ENCODE measurements at places on chromosomes 2 and 18.

DNA sequence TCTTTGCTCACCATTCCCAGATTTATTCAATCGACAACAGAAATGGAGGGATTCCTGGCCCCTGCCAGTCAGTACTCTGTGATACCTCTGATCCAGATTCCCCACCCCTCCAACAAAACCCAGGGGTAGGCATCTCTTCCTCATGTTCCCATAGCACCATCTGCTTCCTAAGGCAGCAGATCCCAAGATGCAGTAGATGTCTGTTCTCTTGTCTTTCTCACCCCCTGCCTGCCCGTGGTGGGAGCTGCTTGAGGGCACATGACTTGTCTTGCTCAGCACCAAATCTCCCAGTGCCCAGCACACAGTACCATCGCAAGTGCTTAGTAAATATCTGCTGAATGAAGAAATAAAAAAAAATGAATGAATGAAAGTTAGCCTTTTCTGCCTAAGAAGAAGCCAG lies 98.2 kb downstream of the ZBTB7C start:
- no peak for DNase-seq

DNA sequence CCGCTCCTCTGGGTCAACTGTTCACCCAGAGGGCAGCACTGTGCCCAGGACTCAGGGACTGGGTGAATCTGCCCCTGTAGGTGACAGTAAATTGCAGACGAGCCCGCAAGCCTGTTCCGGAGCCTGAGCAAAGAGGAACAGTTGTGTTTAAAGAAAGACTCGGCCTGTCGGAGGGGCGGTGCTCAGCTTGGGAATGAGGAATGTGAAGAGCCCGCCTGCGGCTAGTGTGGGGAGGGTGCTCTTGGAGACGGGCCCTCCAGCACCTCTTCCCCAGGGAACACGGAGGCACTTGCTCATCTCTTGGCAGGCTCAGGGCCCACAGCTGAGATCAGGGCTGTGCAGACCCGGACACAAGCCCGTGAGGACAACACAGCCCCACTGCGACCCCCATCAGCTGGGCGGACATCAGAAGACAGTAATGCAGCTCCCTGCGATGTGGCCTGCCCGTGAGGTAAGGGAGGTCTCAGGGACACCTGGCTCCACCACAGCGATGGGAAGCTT lies 299.0 kb downstream of the NDUFA10 start:
- DNase-seq: no peak

DNA sequence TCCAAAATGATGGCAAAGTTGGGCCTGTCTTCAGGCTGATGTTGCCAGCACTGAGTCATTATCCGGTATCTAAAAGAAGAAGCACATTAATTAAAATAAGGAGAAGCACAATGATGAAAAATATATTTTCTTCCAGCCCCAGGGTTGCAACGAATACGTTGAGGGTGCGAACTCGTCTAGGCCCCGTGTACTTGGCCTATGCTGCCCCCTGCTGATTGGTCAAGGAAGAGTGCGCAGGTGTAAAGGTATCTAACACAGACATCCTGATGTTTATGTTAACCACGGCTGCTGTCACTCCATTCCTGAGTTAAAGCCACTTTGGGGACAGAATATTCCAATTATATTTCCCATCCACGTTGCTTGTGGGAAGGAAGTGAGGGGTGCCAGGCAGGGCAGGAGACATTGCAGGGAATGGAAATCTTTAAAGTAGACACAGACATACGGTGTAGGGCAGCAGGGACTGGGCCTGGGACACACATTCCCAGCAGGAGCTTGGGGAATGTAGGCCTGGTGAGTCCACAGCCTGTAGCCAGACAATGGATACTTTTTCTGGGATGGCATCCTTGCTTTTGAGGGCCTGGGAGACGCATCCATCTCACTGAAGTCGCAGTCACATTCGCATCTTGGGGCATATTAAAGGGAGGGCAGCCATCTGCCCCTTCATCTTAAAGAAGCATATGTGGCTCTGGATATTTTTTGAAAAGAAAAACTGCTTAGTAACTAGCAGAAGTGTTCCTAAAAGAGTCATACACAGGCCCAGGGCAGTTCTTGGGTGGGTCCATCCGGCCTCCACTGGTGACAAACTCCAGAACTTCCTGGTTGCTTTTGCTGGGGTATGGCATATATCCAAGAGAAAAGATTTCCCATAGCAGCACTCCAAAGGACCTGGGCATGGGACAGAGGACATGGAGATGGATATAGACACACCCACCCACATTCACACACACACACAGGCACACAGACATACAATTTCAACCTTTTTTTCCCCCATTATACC lies 81.9 kb downstream of the CLIP4 start:
- peak; percentile 66 for DNase-seq

DNA sequence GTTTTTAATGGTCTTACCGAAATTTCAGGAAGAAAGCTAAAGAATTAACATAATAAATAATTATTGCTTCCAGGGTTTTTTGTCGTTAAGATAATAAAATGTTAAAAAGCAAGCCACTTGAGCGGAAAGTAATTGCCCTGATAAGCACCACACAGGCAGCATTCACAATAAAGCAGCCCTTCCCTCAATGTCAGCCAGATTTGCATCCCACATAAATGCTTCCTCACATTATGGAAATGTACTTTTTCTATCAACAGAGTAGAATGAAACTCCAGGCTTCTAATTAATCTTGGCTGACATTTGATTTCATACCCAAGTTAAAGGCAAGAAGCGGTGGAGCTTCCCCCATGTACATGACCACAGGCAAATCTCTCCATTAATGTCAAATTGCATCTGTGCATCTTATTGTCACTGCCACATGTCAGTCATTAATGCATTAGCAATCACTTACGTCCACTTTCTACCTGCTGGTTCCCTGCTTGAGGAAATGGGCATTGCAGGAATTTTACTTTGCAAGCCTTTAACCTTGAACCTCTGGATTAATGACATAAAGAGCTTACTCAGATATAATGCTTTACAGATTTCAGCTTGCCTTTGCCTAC lies 26.2 kb downstream of the PTPRM start:
- no peak for DNase-seq

DNA sequence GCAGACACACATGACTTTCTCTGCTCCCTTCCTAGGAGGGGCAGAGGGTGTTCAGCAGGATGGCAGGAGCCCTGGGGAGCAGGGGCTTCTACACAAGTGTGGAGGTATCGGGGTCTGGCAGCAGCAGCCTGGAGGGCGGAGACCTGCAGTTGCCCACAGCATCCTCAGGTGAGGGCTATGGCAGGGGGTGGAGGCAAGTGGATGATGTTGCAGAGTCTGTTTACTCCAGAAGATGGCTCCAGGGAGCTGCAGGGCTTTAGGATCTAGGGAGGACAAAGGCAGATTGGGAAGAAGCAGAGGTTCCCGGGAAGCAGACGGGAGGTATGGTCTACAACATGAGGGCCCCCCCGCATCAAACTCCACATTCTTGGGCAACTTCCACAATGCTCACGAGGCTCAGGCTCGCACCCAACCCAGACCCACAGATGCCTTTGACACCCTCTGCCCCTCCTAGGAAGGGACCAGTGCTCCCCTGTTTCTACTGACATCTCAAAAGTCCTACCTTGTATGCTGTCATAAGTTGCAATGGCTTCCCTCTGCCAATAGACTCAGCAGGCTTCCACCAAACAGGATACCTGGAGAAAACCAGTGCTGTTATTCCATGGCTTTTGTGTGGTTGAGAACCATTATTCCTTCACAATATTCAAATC lies 12.0 kb upstream of the ATP6V1C2 start:
- DNase-seq: no peak

- no peak for DNase-seq
Measured at GRCh38 chr2:78068808-78069207, 546.6 kb upstream of the LRRTM4 start.

DNA sequence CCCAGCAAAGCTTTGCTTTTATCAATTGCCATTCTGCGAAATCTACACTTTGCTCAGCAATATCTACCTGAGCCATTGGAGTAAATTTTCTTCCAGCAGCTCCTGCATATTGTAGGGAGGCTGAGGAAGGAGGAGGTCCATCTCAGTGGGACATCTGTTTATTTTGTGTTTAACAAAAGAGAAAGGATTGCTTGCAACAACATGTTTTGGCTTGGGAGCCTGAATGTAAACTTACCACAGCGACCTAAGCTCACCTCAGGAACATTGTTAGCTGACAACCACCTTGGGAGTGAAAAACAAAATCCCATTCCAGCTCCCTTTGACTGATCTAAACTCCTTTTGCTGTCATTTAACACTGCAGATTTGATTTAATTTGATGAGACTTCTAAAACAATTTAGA lies 356.1 kb downstream of the SS18 start:
- DNase-seq: no peak

GRCh38 chr2:206683546-206683945 lies 34.6 kb downstream of the DYTN start:
- DNase-seq: no peak

GRCh38 chr2:194686569-194686968 lies 970.5 kb upstream of the SLC39A10 start:
- no peak for DNase-seq

GRCh38 chr2:48856657-48857056 lies 101.1 kb upstream of the LHCGR start:
- DNase-seq: no peak

GRCh38 chr2:193240752-193241151 lies 1046.0 kb upstream of the TMEFF2 start:
- DNase-seq: no peak

- no peak for DNase-seq
Measured at GRCh38 chr2:113888641-113889470, 1.0 kb upstream of the ACTR3 start.

DNA sequence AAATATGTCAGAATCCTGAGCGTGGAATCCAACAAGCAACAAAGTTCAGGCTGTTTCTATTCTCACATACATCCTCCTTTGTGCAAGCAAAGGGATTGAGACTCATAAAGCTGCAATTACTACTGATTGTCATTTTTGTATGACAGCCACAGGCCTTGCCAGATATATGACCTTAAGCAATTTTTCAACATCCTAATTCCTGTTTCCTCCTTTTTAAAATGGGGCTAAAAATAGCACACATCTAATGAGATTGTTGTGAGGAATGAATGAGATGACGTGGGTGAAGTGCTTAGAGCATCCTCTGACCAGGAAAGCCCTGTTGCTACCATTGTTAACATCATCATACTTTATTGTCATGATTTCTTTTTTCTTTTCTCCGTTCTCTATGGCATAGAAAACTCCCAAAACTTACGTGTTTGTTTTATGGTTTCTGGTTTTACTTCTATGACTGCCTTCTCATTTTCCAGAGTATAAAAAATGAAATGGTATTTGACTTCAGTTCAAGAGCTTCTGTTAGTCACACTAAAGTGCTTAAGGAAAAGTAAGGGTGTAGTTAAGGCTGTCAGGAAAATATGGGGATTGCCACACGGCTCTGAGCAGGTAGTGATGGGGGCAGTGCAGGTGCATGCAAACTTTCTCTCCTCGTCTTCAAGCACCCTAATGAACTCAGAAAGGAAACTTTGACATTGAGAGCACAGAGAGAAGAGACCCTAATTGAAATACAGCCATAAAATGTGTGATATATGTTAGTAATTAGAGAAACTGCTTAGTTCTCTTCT lies 590.6 kb upstream of the NETO1 start:
- DNase-seq: no peak

- DNase-seq: no peak
Measured at GRCh38 chr18:63422864-63423304, 608 bp upstream of the VPS4B start.

DNA sequence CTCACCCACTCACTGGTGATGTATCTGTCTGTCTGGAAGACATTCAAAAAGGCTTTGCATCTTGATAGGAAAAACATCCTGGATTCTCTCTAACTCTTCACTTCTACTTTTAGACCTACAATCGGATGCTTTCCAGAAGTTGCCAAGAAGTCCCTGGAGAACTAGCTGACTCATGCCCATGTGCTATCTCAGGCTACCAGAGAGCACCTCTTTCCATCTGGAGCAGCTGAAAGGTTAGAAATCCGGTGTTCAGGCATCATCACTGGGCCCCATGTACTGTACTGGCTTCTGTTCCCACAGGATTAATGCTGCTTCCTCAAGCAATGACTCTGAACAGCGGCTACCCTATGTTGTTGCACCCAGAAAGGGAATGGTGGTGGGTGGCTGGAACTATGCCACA lies 259.0 kb downstream of the NBAS start:
- no peak for DNase-seq

DNA sequence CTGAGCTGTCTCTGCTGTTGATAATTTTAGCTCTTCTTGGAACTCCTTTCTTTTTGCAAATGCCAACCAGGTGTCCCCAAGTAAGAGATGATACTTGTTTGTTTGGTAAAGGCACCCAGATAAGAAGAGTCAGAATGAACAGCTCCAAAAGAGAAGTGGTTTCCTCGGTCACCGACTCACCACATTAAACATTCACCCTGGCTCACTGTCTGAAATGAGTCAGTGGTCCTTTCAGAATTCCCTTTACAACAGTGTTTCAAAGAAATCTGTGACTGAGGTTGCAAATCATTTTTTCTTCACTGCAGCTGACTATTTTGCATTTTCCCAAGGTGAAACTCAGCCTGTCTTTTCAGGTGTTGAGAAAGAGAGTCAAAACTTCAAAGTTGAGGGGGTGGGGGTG lies 16.2 kb upstream of the CXCR4 start:
- no peak for DNase-seq
